DMS79 (cell line): ENCODE measurements at places on chromosomes 4 and X.

- DNase-seq = no peak
Observed at GRCh38 chr4:3605491-3605890, 73.3 kb upstream of the LRPAP1 start.

GRCh38 chr4:140426610-140427105 lies 790 bp downstream of the CLGN start:
- DNase-seq = no peak

DNA sequence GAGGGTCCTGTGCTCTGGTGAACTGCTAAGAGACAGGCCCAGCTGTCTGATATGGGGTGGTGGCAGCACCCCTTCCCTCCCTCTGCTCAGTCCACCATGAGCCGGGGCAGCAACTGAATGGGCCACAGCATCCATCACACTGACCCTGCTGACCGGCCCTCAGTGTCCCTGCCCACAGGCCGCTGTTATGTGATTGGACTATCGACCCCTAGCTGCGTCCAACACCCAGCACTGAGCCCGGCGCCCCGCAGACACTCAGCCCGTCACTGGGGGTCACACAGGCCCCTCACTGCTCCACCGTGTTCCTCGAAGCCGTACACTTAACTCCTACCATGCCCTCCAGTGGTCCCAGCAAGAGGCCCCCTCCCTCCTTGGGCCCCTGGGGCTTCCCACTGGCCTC lies 88.8 kb upstream of the PSAPL1 start:
- DNase-seq = no peak

GRCh38 chr4:110289601-110290100 lies 91.2 kb upstream of the ELOVL6 start:
- DNase-seq = no peak

GRCh38 chr4:7815562-7815961 lies 124.1 kb downstream of the AFAP1 start:
- no peak for DNase-seq

- DNase-seq = no peak
Observed at GRCh38 chr4:142085513-142086292, 449.3 kb downstream of the IL15 start.

- DNase-seq = no peak
Observed at GRCh38 chrX:276581-277201, 4.5 kb upstream of the PLCXD1 start.

DNA sequence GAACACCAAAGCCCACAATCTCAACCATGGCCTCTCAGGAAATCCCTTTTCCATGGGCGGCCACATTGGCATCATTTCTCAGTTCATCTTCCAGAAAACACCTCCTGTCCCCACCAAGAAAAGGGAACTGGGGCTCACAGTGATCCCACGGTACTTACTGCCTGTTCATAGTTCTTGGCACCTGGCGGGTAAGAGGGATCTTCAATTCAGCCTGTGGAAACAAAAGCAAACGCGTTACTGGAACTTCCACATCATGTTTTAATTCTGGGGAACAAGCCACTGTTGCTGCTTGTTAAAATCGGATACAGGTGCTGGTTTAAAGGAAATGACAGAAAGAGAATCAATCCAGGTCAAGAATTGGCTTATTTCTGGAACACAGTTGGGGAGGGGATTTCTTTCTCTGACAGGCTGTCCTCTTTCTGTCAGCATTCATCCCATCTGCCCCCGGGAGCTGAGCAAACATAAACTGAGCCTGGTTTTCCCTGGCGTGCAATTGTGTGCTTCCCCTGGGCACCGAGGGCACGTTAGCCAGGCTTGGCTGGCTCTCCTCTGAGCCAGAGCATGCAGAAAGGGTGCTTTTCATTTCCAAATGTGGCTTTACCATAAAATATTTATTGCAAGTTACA lies 16.8 kb downstream of the CLNK start:
- no peak for DNase-seq

- DNase-seq = no peak
Observed at GRCh38 chr4:110124711-110125110, 73.7 kb downstream of the ELOVL6 start.

DNA sequence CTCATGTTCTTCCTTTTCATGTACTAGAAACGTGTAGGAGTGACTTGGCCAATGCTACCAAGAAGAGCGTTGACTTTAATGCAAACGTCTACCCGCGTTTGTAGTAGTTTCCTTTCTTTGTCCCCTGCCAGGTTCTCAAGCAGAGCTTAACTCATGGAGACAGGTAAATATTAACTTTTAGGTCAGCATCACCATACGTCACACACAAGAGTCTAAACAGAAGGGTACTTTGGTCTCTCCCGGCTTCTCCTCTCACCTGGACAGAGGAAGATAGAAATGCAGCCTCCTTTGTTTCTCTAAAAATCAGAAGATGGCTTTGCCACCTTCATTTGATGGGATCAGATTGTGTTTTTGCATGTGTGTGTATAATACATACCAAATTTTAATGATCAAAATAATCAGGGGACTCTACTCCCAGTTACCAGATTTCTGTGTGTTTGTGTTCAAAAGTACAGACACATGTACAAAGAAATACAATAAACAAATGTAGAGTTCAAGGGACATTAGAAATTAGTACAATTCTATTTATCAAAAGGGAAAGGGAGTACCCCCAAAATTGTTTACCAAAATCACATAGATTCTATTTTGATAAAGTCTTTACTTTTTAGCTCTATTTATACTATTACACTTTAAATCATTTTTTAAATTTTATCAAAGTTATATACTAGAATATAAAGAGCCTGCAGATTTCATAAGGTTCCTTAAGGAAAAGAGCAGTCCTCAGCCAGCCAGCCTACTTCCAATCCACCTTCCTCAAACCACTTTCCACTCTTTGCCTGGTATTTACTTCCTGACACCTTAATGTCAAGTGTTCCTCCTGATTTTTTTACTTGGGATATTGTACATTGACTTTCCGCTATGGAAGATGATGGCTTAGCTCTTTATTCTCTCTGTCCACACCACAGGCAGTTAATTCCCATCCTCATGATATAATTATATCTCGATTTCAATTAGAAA lies 195.5 kb downstream of the RELL1 start:
- no peak for DNase-seq

GRCh38 chrX:23380581-23380980 lies 45.9 kb downstream of the PTCHD1 start:
- DNase-seq = no peak

DNA sequence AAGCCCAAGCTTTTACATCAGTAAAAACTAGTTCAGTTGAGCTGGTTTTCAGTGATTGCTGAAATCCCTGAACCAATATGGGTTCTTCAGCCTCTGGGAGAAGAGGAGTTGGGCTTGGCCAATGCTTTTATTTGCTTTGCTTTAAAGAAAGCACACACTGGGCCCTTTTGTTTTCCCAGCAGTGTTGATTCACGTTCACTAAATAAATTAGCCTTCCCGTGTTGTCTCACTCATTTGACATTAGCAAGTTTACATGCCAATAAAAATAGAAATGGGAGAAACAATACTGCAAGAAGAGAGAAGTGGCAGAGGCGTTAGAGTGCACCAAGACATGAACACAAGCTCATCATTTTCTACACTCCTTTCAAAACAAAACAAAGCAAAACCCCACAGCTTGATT lies 136.2 kb downstream of the SHROOM3 start:
- DNase-seq = no peak

GRCh38 chrX:13014111-13015096 lies 30.0 kb downstream of the FAM9C start:
- no peak for DNase-seq

- DNase-seq = no peak
Observed at GRCh38 chr4:77567549-77567948, 38.1 kb upstream of the CXCL13 start.

- no peak for DNase-seq
Observed at GRCh38 chrX:24055043-24055356, 244 bp downstream of the EIF2S3 start.

DNA sequence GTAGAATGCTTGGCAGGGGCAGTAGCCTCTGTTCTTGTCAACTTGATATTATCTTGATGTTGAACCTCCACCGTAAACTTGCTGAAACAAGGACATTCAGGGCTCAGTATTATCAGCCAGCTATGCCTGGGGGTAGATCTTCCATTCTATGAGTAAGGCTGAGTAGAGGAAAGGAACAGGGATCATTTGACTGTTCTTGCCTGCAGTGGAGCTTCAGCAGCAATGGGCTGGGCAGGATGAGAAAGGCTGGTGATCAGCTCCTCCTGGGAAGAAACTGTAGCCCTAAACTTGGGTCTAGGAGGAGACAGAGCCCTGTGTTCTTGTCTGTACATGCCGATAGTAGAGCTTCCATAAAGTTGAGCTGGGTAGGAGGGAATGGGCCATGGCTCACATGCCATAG lies 127.2 kb downstream of the CCSER1 start:
- DNase-seq = no peak

DNA sequence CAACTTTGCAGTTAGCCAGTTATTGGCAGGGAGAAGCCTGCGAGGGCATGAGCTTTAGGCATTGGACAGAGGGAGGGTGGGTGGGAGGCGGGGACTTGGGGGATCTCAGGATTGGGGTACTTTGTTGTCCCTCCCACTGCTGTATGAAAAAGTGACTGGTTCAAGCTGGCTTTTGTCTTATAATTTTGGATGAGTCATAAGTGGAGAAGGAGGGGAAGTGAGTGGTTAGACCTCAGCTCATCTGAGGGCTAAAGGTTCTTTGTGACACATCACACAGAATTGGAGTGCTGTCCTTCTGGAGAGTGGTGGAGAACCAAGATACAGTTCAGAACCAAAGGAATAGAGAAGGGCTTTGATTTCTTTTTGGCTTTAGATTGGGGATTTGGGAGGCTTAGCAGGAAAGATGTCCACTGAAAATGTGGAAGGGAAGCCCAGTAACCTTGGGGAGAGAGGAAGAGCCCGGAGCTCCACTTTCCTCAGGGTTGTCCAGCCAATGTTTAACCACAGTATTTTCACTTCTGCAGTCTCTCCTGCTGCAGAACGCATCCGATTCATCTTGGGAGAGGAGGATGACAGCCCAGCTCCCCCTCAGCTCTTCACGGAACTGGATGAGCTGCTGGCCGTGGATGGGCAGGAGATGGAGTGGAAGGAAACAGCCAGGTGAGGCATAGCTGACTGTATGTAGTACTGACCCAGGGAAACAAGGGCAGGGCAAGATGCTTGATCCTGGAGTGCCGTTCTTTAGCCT lies at the start of gene SLC4A4:
Gene SLC4A4, plus strand, starts transcription at position 175 of the 748 bp plus-strand sequence.
- no peak for DNase-seq

- no peak for DNase-seq
Observed at GRCh38 chrX:102744307-102744706, 23.8 kb downstream of the GPRASP3 start.

DNA sequence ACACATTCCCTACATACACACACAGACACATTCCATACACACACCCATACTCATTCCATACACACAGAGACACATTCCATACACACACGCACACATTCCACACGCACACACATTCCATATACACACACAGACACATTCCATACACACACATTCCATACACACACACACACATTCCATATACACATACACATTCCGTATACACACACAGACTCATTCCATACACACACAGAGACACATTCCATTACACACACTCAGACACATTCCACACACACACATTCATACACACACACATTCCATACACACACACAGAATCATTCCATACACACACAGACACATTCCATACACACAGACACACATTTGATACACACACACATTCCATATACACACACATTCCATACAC lies 15.2 kb downstream of the LINC00632 start:
- DNase-seq = no peak

- DNase-seq = no peak
Observed at GRCh38 chr4:98148856-98149255, 5.6 kb upstream of the STPG2 start.

DNA sequence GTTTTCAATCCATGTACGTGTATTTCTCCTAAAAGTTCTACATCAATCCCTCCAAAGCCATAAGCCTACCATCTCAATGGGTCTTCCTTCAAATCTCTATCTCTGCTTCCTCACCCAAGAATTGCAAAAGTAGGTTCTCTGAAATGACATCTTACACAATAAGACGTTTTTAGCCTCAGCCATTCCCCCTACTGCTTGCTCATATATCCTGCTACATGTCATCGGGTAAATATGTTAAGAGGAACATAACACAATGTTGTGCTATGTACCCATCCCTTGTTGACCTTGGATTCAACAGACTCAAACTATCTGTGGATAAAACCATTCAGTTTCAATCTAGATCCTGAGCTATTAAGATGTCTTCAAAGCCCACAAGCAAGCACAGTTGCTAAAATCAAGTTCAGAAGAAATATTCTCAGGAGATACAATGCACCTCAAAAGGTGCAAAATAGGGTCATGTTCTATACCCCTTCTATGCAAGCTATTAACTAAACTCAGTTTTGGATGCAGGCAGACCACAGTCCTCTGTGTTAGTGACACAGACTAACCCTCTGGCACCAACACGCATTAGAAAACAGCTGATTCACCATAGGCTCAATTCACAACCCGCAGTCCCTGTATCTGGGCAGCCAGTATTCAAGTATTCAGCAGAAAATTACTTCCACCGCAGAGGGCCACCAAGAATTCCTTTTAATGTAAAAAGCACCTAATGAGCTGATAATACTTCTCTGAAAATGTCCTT lies 56.8 kb downstream of the CD99L2 start:
- peak; percentile 65 for DNase-seq

DNA sequence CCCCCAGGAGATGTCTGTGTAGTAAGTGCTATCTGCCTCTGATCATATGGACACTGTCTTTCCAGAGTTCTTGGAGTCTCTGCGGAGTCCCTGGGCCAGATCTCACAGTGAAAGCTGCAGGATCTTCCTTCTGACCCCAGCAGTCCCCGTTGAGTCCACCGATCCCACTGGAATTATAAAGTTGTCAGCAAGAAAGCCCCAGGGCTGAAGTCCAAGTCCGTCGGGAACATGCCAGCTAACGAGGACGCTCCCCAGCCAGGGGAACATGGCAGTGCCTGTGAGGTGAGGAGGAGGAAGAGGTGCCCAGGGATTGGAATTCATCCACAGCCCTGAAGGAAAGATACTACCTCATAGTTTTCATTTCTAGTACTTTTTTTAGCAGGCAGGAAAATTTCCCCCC lies 9.3 kb downstream of the ZNF81 start:
- DNase-seq = no peak

DNA sequence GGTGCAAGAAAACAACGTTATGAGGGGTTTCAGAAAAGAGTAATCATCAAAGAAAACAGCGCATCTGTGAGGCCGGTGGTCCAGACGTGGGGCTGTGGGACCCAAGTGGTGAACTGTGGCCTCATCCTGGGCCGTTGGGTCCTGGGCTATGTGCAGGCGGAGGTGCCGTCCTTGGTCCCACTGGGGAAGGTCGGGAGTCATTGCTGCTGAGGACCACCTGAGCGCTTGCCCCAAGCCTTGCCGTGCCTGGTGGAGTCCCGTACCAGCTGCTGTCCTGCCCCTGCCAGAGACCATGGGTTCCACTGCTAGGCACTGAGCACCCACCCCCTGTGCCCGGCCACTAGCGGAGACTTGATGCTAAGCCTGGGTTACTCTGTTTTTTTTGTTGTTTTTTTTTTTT lies 25.5 kb upstream of the UVSSA start:
- no peak for DNase-seq

- no peak for DNase-seq
Observed at GRCh38 chr4:87093443-87094123, 126.8 kb downstream of the KLHL8 start.

- no peak for DNase-seq
Observed at GRCh38 chr4:38266616-38267015, 306.4 kb downstream of the PTTG2 start.

GRCh38 chrX:635428-636090 lies 5.0 kb downstream of the SHOX start:
- DNase-seq = no peak

- no peak for DNase-seq
Observed at GRCh38 chrX:4825550-4825949, 1112.1 kb upstream of the PRKX start.
